ENCODE measurements at places on chromosomes 3 and 15.

DNA sequence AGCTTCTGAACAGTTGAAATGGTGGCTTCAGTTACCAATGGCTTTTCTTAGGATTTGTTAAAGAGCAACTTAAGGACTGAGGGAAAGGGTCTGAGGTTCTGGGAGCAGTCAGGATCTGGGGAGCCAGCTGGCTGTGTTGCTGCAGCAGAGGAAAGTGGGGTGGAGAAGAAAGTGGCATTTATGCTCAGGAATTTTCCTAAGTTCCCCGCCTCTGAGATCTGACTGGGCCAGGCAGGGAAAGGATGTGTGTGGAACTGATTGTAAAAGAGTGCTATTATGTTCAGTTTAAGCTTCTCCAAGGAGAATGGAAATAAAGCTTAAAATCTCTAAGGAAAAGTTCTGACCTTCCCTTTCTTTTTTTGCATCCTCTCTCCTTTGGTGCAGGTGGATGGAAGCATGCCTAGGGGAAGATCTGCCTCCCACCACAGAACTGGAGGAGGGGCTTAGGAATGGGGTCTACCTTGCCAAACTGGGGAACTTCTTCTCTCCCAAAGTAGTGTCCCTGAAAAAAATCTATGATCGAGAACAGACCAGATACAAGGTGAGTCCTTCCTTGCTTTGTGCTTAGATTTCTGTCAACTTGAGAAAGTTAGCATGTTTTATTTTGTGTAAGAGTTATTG, 37.8 kb downstream of the IQGAP1 start:
- DNase-seq = no peak

DNA sequence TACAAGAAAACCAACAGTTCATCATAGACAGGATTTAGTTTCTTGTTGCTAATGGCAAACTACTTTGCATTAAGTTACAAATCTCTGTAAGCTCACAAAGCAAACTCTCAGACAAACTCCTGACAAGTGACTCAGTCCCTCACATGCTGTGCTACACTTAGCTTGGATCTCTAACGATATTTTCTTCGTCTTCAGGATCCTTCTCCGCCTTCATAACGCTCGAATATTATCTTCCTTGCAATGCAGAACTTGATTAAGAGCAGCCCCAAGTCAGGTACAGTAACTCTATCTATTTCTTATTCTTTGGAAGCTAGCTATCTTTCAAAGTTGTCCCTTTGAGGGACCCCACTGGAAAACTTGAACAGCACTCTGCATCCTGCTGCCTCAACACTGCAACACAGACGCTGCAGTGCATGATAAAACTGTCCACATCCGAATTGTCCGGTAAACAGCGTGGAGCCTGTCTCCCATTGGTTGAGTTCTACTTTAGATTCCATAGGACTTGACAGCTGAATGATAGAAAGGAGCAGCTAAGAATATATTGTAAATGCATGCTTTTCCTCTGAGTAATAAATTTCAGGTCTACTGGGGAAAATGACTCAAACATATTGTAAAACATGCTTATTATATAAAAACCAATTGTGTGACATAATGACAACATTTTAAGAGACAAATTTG, 61.3 kb downstream of the UACA start:
- no peak for DNase-seq

DNA sequence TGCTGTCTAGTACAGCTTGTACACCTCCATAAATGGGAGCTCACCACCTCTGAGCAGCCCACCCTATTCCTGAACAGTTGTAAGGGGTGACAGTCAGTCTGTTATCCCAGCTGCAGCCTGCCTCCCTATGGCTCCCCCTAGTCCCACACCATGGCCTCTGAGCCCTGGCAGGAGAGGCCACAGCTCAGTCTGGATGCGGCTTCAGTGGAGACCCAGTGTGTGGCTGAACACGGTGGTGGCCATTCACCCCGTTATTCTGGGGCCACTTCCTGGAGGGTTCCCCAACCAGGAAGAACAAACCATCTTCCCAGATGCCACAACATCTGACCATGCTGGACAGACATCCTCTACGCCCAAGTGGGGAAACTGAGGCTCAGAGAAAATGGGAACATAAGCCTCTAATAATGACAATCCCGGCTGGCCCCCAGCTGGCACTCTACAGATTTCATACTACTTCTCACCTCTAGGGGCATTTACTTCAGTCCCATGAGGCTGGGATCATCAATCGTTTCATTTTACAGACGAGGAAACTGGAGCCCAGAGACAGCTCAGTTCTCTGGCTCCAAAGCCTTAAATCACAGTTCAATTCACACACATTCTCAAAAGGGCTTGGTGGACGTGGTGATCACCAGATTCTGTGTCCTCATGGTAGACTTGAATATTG, 9.2 kb upstream of the GRIP2 start:
- DNase-seq = no peak

GRCh38 chr3:53114412-53115074, 15.7 kb downstream of the RFT1 start:
- no peak for DNase-seq

- no peak for DNase-seq
Observed at GRCh38 chr3:115022835-115023398, 124.2 kb downstream of the ZBTB20 start.

- no peak for DNase-seq
Observed at GRCh38 chr3:159001711-159002110, 199.9 kb downstream of the MFSD1 start.

DNA sequence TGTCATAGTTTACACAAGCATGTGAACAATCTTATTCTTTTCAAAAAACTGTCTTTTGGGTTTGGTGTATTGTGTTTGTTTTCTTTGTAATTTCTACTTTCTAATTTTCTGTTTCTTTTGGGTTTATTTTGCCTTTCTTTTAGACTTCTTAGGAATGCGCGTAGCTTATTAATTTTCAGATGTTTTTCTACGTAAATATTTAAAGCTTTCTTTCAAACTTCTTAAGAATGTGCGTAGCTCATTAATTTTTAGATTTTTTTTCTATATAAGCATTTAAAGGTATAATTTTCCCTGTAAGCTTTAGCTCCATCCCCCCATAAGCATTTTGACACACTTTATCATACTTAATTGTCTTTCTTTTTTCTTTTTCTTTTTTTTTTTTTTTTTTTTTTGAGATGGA, 55.2 kb downstream of the RAD54L2 start:
- DNase-seq = no peak

DNA sequence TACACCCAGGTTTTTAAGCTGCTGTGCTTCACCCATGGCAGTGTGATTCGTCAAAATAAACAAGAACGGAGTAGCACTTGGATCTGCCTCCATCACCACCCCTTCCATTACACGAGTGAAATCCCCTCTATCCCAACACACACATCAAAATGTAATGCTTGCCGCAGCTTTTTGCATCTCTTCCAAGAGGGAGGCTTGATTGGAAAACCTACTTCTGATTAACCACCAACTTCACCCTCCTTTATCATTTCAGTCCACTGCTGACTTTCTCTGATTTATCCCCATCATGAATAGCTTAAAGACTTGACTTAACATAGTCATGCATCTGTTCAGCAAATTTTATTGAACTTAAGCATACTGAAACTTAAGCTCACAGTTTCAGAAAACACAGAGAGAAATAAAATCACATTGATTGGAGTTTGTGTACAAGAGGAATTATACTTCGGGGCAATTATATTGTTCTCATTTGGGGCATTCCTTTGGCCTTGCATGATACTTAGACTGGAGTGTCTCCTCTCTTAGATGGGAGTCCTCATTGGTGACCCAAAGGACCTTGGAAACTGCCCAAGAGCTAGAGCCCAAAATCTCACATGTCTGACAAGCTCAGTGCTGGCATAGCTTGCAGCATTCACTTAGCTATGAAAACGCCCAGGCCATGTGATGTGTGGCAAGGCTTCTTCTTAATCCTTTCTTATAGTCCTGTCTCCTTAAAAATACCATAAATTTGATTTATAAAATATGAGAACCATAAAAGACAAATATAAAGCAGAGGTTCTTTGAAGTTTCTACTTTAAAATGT, 124.3 kb upstream of the UMPS start:
- DNase-seq = no peak

GRCh38 chr3:122890077-122890719, 95.3 kb downstream of the SLC49A4 start:
- DNase-seq = no peak

DNA sequence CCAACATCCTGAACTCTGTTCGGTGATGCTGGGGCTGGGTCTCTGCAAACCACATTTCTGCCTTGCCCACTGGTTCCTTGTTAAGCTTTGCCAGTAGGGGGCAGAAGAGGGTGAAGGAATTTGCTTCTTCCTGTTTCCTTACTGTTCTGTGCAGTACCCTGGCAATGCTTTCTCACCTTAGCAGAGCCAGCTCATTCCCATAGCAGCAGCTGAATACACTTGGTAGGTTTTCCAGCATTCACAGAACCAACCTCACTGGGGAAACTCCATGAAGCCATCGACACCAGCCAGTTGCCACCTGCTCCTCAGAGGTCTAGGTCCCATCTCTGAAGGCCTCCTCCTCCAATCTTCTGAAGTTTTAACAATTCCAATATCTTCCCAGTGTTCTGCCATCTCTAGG, 308.4 kb downstream of the PDCD6IP start:
- DNase-seq = no peak

DNA sequence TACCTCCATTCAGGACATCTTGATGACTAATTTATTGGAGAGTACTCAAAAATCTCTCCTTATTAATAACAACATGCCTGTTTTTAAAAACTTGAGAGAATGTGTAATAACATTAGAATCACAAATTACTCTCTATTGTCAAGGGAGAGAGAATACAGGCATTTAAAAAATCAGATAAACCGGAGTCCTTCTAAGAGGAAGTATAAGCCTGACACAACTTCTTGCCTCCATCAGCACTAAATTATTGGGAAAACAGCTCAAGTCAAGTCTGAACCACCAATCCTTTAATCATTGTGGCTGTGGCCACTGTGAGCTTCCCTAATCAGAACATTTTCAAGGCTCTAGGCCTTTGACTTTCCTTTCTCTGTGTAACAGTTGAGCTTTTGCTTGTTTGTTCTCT, 38.0 kb downstream of the SSR3 start:
- no peak for DNase-seq

Data from activated CD8-positive, alpha-beta memory T cell treated with anti-CD3 and anti-CD28 coated beads for 1 hour (primary cell).